Skin of body (tissue), 3 donors: ENCODE measurements at places on chromosomes 2 and 18.

DNA sequence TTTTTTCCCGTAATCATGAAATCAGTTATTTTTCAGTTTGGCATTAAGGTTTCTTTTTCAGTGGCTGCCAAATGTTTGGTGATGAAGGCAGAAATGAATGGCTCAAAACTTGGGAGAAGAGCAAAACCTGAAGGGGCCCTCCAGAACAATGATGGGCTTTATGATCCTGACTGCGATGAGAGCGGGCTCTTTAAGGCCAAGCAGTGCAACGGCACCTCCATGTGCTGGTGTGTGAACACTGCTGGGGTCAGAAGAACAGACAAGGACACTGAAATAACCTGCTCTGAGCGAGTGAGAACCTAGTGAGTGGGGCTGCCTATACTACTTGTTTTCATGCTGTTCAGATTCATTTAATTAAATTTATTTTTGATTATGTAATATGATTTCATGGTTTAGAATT lies 29.2 kb upstream of the MSH2 start:
- no peak for DNase-seq

- no peak for DNase-seq
These were observed 8.6 kb downstream of the RUFY4 start for GRCh38 chr2:218077464-218078216.

DNA sequence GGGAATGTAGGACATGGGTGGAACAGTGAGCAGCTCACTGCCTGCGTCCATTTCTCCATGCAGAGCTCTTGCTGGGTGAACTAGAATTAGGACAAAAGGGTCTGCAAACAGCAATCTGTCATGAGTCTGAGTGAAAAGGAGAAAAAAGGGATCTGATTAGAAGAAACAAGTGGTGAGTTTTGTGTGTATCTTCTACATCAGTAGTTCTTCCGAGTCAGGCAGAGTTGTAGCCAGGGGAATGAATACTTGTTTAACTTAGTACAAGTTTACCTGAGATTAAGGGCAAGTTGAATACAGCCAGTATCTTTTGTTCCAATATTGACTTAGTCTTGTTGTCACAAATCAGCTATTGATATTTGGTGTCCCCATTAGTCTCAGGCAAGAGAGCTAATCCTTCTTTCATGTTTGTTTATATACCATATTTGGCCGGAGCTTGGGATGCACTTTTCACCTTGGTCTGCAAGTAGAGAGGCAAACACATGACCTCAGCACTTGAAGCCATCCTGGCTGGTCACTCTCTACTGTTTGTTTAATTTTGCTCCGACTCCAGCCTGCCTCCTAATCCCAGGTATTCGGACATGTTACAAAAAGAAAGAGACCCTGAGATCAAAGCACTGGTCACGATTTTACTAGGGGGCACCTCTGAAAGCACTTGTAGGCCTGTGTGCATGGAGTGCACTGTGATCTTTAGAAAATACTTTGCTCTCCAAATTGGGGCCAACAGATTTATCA lies 211.0 kb upstream of the NT5C1B start:
- no peak for DNase-seq

DNA sequence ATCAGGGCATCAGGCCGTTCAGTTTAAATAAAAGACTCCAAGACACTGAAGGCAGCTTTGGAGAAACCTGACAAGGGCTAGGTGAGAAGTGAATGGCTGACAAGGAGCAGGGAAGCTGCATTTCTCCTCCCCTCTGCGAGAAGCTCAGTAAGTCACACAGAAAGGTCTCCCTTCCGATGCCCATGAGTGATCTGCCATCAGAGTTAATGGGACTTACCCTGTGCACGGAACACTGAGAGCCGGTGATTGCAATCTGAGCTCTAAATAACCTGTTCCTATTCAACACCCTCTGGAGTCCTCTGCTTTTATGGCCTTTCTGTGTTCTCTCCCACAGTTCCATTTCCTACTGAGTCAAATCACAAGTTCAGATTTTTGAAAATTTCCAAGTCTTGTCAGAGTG lies 322.2 kb upstream of the MYT1L start:
- no peak for DNase-seq

- no peak for DNase-seq
These were observed 242.8 kb downstream of the FAM210A start for GRCh38 chr18:13483316-13484270.

DNA sequence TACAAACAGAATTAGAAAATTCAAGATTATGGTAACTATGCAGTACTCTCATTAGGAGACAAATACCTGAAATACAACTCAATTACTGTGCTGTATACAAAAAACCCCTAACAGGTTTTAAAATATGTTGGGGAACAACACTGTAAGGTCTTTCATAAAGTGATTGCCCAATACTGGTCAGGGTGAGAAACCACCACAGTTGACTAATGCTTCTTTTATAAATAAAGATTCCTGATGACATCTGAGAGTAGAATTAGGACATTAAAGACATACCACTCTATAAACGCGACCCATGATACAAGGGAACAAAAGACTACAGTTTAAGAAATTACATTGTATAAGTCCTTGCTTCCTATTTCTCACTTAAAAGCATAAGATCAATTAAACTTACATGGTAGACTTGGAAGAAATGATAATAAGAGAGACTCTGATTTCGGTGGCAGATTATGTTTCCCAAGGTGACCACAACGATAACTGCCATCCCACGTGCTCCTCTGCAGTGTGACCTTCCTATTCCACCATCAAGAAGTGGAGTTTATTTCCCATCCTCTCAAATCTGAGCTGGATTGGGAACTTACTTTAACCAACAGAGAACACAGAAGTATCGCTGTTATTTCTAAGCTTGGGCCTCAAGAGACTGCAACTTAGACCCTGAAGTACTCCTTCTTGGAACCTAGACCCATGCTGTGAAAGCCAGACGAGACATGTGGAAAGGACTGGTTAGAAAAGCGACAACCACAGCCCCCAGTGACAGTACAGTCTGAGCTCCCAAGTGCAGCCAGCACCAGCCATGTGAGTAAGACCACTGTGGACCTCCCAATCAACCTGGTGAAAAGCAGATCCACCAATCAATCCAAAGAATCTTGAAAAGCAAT lies 52.3 kb downstream of the ZNF521 start:
- no peak for DNase-seq

DNA sequence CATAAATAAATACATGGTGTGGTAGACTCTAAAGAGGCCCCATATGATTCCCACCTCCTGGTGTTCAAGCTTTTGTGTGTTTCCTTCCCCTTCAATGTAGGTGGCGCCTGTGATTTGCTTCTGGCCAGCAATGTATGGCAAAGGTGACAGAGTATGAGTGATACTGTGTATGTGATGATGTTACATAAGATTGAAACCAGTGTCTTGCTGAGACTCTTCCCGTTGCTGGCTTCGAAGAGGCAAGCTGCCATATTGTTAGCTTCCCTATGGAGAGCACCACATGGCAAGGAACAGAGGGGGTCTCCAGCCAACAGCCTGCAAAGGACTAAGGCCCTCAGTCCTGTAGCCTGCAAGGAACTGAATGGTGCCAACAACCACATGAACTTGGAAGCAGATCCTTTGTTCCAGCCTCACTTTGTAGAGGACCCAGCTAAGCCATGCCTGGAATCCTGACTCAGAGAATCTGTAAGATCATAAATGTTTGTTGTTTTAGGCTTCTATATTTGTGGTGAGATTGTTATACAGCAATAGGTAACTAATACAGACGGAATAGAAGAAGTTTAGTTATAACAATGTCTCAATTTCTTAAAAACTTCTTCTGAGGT lies 1.7 kb upstream of the SMAD4 start:
- DNase-seq = no peak

GRCh38 chr2:44330801-44331200 lies 30.5 kb downstream of the PREPL start:
- no peak for DNase-seq

GRCh38 chr18:49878567-49879270 lies 65.4 kb upstream of the ACAA2 start:
- no peak for DNase-seq

DNA sequence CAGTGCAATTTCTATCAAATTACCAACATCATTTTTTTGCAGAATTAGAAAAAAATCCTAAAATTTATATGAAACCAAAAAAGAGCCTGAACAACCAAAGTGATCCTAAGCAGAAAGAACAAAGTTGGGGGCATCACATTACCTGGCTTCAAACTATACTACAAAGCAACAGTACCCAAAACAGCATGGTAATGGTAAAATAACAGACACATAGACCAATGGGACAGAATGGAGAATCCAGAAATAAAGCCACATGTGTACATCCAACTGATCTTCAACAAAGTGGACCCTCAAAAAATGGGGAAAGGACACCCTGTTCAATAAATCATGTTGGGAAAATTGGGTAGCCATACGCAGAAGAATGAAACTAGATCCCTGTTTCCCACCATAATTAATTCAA lies 245.7 kb upstream of the CTAGE1 start:
- DNase-seq = no peak

DNA sequence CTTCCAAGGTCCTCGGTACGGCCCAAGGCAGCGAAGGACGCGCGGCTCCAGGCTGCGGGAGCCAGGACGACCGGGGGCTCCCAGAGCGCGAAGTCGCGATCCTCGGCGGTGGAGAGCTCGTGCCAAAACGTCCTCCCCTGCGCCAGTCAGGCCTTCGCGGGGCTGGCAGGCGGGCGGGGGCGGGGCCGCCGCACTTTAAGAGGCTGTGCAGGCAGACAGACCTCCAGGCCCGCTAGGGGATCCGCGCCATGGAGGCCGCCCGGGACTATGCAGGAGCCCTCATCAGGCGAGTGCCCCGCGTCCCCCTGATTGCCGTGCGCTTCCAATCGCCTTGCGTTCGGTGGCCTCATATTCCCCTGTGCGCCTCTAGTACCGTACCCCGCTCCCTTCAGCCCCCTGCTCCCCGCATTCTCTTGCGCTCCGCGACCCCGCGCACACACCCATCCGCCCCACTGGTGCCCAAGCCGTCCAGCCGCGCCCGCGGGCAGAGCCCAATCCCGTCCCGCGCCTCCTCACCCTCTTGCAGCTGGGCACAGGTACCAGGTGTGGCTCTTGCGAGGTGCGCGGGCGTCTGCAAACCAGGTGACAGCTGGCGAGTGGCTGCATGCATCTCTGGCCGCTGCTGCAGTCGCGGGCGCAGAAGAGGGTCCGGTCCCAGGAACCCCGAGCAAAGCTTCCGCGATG lies at the start of gene CIDEA:
CIDEA (plus strand) TSS at position 226 of the 684 bp plus-strand sequence; CDS start at position 249, 23 bp downstream.
- DNase-seq = no peak

GRCh38 chr2:1923541-1923940 lies 179.2 kb upstream of the PXDN start:
- DNase-seq = peak; percentile 75

- no peak for DNase-seq
These were observed 603.8 kb downstream of the PLCL1 start for GRCh38 chr2:198408171-198408570.

DNA sequence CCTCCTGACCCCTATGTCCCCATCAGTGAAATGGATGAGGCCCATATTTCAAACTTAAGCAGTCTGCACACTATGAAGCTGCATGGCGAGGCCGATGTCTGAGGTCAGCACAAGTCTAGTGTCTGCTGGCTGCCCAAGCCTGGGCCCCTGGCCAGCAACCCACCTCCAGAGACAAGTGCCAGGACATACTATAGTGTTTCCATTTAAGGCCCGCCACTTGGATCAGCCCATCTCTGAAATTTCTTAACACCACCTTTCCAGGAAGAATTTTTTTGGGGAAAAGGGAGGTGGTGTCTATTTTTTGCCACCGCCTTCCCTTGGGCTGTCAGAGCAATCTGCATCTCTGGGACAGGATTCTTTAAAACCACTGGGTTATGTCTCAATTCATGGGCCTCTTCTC lies 1.8 kb downstream of the ACVR1 start:
- DNase-seq = no peak

GRCh38 chr2:42809819-42810120 lies 17.4 kb upstream of the HAAO start:
- peak; percentile 76 for DNase-seq

DNA sequence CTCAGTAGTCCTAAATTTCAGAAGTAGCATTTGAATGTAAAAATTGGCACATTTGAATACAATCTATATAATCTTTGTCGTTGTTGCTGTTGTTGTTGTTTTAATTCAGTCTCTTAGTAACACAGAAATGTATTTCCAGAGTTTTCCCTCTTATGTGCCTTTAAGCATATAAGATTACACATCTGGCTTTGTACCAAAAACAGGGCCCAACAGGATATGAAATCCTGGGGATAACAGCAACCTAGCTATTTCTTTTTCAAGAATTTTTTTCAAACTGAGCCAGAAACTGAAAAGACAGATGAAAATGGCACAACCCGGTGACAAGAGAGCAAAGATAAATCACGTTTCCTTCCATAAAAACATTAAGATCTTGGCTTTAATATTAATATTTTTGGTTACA lies 906.7 kb downstream of the NRXN1 start:
- peak; percentile 58 for DNase-seq

DNA sequence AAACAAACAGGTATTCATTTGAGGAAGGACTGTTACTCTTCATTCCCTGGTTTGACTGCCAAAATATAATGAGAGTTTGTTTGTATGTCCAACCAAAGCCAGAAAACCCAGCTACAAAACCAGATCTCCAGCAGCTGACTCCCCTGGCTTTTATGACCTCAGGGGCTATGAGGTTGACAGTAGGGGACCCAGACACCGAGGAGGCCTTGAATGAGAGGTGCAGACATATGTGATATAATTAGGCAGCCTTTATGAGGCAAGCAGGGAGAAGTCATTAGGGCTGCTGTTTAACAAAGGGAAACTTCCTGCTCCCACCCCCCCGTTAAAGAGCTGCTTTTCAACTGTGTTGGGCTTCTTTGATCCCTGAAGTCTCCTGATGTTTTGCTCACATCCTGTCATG lies 236.7 kb downstream of the SLC4A3 start:
- no peak for DNase-seq

DNA sequence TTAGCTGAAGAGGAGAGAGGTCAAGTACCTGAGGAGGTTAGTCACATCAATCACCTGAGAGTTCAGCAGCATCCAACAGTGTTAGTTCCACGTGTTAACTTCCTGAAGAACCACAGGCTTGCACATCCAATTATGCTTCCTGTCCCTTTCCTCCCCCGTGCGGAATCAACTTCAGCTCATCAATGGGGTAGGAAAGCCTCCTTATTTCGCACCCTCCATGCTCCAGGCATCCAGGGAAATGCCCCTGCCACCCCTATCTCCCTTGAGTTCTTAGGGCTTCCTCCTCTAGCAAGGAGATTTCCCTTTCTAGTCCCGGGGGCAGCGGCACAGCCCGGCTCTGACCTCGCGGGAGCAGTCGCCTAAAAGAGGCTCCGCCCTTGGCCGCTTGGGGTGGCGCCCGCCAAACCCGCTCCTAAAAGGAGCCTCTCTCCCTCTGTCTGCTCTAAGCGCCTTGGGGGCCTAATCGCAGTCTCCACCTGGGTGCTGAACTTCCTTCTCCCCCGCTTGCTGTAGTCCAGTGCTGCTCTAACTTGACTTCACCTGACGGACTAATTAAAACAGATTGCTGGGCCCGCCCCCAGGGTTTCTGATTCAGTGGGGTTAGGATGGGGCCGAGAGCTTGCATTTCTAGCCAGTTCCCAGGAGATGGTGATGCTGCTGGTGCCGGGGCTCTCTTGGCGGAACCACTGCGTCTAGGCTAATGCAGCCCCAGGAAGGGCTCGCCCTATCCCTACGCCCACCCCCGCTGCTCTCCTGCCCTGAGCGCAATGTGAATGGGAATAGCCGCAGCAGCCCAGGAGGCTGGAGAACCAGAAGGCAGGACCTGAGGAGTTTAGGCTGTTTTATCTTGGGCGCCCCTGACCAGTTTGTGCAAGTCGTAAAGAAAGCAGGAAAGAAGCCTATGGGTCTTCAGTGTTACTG lies 3.4 kb upstream of the TET3 start:
- DNase-seq = no peak

- DNase-seq = no peak
These were observed 75.1 kb downstream of the SPRED2 start for GRCh38 chr2:65357095-65357958.

- peak; percentile 74 for DNase-seq
These were observed 12.4 kb downstream of the NMI start for GRCh38 chr2:151277067-151277466.

GRCh38 chr2:28748176-28748575 lies 3.5 kb upstream of the PPP1CB start:
- no peak for DNase-seq
